Sciatic nerve (tissue), 2 donors: ENCODE measurements at places on chromosomes 16 and 17.

GRCh38 chr16:50313596-50314478 is 47.5 kb downstream of the ADCY7 start:
- DNase-seq: no peak

- DNase-seq: peak; percentile 92
Measured at GRCh38 chr17:43021741-43022512, at the start of gene VAT1. Gene VAT1 (minus strand): TSS chr17:43022385. CDS start chr17:43022322, 63 bp downstream.

- no peak for DNase-seq
Measured at GRCh38 chr17:67020293-67020766, 24.0 kb upstream of the CACNG1 start.

DNA sequence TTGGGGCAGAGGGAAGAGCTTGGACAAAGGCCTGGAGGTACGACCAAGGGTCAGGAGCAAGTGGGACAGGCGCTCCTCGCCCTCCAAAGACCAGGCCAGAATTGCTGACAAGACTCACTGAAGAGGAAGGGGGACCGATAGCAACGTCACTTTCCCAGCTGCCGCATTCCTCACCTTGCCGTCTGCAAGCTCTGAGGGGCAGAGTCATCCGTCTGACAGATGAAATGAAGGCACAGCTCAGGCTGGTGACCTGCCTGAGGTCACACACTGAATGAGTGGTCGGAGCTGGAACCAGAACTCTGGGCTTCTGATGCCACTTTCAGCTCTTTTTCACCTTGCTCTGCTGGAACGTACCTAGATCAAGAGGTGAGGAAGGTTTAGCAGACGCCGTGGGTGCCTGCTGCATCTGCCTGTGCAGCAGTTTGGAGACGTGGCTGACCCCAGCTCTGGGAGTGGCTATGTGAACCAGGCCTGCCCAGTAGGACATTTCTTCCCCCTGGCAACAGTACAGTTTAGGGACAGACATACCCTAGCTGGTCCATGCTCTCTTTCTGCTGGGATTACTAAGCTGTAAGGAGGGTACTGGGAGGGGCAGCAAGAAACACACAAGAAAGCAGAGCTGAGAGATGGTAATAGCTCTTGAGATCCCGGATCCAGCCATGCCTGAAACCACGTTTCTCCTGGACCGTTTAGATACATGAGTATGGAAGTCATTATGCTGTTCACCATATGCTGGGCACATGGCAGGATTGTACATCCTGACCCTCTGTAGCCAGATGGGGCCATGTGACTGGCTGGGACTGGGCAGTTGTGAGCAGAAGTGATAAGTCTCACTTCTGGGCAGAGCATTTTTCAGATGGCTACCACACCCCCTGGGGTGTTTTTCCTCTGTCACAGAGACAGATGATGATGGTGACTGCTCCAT is 50.9 kb downstream of the IL21R start:
- DNase-seq: no peak

DNA sequence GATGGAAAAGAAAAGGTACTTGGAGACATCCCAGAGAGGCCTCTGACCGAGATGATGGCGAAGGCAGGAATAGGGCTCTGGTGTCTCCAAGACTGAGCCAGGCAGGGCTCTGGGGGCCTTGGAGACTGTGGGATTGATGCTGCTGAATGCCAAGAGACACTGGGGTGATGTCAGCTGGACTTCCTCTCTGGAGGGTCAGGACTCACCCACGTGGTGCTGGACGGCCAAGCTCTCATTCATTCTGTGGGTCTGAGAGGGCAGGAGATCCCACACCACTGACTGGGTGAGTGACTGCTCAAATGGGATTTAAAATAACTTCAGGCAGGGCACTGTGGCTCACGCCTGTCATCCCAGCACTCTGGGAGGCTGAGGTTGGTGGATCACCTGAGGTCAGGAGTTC is 64.8 kb downstream of the NT5M start:
- DNase-seq: no peak

DNA sequence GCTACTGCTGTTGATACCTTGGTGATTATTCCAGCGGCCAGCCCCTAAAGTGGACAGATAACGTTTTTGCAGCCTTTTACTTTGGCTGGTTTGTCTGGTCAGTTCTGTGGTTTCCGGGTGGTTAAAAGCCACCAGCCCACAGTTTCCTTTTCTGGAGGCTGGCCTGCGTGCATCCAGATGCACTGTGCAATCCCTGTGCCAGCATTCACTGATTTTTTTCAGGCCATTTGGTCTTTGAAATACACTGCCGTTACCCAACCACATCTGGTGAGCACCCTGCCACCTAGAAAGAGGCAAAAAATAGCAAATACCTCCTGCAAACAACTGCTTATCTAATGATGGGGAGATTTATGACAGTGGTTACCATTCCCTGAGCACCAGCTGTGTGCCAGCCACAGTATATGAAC is 797 bp downstream of the NUDT7 start:
- DNase-seq: no peak

GRCh38 chr17:4186357-4186881 is 43.4 kb downstream of the CYB5D2 start:
- peak; percentile 47 for DNase-seq

GRCh38 chr17:72504783-72505182 is 384.0 kb downstream of the SOX9 start:
- no peak for DNase-seq

- no peak for DNase-seq
Measured at GRCh38 chr16:72179204-72179970, 7.4 kb upstream of the PMFBP1 start.

GRCh38 chr17:36524428-36524876 is 10.2 kb downstream of the MYO19 start:
- DNase-seq: no peak

GRCh38 chr16:84759061-84759460 is 59.3 kb downstream of the USP10 start:
- no peak for DNase-seq

DNA sequence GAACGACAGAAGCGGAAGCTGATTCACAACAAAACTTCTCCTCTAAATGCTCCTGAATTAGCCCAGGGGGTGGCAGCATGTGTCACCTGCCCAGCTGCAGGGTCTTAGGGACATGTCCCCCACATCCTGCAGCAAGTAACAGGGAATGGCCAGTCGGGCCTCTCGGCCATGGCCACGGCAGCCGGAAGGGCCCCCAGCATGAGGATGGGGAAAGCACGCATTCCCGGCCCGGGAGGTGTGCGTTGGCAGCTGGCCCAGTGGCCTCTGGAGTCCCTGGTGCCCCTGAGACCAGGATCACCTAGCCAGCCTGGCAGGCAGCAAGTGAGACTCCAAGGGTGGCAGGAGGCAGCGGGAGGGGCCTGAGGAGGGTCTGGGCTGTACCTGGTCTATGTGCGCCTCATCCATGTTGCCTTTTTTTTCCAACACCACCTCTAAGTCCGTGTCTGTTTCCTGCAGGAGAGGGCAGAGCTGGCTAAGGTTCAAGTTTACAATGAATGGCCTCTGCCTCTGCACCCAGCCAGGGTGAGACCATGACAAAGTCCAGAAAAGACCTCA is 7.0 kb downstream of the KNOP1 start:
- DNase-seq: no peak

GRCh38 chr17:6110592-6110991 is 40.4 kb downstream of the WSCD1 start:
- DNase-seq: no peak

- DNase-seq: no peak
Measured at GRCh38 chr17:35906926-35907637, 23.5 kb downstream of the RDM1 start.

GRCh38 chr17:66711881-66712321 is 123.0 kb upstream of the CACNG5 start:
- DNase-seq: peak; percentile 75

DNA sequence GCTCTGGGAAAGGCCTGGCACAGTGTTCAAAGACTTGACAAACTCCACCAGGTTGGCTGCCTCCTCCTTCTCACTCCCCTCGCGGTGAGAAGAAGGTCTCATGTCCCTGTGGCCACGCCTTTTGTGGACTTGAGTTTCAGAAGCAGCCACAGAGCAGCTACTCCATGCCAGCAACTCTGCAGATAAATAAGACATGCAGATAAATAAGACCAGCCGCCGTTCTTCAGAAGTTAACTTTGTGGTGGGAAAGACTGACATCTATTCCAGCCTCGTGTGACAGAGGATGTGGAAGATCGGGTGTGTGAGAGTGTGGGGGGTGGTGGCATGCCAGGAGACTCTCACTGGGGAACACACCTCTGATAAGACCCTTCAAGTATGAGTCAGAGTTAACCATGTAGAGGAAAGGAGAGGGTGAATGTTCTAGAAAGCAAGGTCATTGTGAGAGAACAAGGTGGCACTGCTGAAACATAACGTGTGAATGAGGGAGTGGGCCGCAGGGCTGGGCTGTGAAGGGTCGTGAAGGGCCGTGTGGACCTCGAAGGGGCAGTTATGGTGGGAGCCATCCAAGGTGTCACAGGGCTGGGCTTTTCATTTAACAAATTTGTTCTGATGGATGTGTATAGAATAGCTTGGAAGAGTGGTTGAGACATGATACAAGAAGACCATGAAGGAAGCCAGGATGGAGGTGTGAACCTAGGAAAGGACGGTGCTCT is 830 bp downstream of the SPACA3 start:
- DNase-seq: no peak

GRCh38 chr17:7922269-7922844 is 6.3 kb upstream of the RNF227 start:
- DNase-seq: no peak

- DNase-seq: no peak
Measured at GRCh38 chr16:500709-501108, 26.8 kb upstream of the CAPN15 start.

- DNase-seq: no peak
Measured at GRCh38 chr17:44187131-44187899, 543 bp downstream of the TMUB2 start.

GRCh38 chr17:52157603-52158449 is 688 bp downstream of the CA10 start:
- no peak for DNase-seq

DNA sequence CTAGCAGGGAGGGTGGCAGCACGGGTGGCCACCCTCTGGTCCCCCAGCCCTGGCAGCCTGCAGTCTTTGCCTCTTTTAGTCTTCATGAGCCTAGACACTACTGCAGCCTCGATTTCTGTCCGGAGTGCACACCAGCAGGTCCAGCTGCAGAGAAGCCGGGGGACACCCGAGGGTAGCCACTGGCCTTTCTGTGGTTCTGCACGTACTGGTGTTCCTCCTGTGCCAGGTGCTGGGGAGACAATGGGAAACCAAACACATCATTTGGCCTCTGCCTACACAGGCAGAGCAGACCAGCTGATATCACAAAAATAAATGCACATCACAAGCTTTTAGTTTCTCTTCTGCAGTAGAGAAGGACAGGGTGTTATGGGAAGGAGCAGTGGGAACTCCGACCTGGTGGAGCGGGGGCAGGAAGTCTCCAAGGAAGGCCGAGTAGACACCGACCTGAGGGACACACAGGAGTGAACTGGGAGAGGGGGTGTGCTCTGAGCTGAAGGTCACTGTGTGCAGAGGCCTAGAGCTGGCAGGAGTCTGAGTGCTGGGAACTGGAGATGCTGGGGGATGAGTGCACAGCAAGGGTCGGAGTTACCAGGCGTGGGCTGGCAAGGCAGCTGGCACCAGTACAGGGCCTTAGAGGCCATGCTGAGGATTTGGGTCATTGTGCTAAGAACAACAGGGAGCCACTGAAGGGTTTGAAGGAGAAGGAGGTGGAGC is 23.1 kb downstream of the GPT2 start:
- no peak for DNase-seq

- DNase-seq: no peak
Measured at GRCh38 chr16:10078541-10078949, 103.7 kb downstream of the GRIN2A start.

DNA sequence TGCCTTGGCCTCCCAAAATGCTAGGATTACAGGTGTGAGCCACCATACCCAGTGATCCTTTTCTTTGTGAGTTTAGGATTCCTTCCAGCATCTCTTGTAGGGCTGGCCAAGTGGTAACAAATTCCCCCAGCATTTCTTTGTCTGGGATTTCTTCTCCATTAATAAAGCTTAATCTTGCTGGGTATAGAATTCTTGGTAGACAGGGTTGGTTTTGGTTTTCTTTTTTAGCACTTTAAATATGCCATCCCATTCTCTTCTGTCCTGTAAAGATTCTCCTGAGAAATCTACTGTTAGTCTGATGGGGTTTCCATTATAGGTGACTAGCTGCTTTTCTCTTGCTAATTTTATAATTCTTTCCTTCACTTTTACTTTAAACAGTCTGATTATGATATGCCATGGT is 173.0 kb upstream of the TOM1L1 start:
- no peak for DNase-seq

GRCh38 chr17:16900288-16900882 is 71.5 kb downstream of the TNFRSF13B start:
- no peak for DNase-seq

GRCh38 chr17:44287651-44288050 is 19.7 kb upstream of the SLC4A1 start:
- no peak for DNase-seq

GRCh38 chr16:4945560-4946502 is 8.9 kb upstream of the PPL start:
- DNase-seq: no peak

- DNase-seq: no peak
Measured at GRCh38 chr16:11964761-11965551, at the start of gene TNFRSF17. Gene TNFRSF17 (plus strand): TSS chr16:11965210. CDS start chr16:11965325, 115 bp downstream.

DNA sequence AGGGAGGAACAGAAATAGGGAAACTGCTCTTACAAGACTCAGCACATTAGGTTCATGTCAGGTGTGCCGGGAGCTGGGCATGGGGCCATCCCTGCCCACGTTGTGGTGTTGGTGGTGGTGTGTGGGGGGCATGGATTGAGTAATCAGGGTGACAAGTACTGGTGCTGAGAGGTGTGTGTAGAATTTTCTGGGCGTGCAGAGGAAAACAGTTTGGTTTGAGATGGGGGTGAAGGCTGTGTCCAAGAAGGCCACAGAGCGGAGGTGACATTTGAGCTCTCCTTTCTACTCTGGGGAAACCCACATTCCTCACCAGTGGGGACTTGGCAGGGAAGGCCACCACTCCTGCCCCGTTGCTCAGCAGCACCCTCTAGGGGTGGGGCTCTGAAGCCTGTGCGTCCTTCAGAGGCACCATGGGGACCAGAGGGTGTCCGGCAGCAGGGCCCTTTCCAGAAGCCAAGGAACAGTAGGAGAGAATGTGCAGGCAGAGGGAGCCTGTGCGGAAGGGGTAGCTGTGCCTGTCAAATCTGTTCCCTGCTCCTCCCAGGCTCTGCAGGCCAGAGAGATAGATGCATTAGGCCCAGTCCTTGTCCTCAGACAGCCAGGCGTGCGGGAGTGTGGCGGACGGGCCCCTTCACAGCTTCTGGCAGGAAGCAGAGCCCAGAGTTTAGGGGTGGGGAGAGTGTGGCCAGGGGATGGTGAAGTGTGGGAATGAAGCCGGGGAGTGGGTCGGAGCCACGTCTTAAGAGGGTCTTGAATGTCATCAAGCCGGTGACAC is 48.7 kb upstream of the GSE1 start:
- no peak for DNase-seq

DNA sequence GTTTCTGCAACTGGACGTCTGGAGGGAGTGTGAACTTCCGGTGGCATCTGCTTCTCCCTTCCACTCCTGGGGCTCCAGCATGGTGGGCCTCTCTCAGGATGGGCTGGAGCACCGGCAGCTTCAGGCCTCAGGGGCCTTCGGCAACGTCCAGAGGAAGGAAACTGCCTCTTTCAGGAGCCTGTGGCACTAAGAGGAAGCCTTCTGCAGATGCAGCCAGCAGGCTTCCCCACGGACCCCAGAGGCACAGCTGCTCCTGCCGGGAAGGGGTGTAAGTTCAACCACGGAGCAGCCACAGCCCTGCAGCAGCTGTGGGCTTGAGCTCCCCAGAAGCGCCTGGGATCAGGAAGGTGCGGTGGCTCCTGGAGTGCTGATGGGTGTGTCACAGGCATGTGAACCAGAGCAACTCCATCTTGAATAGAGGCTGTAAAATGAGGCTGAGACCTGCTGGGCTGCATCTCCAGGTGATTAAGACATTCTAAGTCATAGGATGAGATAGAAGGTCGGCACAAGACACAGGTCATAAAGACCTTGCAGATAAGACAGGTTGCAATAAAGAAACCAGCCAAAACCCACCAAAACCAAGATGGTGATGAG is 50.8 kb upstream of the KLHDC4 start:
- DNase-seq: no peak
